ENCODE measurements at places on chromosomes 13 and 19.

DNA sequence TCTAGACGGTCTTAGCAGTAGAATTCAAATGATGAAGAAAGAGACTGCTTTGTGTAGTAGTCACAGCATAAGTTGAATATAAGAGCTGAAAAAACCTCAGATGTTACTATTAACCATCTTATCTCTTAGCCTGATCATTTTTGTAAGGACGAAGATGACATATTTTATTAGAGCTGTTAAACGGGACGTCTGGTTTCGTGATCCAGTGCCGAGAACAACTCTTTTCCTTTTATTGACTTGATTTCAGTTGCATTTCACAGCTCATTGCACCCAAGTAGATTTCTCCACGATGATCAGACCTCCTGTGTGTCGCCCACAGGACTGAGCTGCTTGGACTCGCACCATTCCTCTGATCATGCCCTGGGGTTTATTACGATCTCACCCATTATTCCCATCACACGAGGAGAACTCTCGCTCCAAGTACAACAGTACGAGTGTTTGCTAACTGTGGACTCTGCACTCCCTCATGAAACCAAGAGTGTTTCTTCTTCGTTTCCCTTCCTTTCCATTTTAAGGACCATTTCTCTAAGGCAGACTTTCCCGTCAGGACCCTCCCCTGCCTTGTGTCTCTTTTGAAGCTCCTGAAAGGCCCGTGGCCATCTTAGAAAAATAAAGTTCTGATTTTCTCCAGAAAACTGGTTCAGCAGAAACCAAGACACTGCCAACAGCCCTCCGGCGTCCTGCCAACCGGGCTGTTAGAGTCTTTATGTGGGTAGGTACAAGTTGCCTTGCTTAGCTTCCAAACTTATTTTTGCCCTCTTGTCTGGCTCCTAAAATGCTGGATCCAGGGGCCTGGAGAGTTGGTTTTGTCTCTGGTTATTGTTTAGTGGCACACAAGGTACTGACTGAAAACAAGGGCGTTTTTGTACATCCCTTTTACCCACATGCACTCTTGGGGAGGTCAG is 48.2 kb upstream of the RNF113B start:
- no peak for DNase-seq

DNA sequence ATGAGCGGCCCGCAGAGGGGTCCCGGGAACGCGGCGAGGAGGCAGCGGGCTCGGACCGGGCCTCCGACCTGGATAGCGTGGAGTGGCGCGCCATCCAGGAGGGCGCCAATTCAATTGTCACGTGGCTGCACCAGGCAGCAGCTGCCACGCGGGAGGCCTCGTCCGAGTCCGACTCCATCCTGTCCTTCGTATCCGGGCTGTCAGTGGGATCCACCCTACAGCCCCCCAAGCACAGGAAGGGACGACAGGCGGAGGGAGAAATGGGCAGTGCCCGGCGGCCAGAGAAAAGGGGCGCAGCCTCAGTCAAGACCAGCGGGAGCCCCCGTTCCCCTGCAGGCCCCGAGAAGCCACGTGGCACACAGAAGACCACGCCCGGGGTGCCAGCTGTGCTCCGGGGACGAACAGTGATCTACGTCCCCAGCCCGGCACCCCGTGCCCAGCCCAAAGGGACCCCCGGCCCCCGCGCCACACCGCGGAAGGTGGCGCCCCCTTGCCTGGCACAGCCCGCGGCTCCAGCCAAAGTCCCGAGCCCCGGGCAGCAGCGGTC is 10.7 kb downstream of the C19orf25 start:
- peak; percentile 94 for DNase-seq

DNA sequence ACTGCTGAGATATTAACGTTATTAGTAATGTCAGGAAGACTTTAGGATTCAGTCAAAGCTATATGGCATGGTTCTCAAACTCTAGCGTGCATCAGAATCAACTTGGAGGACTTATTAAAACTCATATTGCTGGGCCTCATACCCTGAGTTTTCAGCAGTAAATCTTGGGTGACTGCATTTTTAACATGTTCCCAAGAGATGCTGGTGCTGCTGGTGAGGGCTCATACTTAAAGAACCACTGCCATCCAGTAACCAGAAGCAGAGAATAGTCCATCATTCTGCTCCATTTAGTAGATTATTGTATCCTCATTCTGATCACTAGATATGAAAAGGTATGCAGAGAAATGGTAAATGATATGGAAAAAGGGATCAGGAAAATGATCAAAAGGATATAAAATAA is 7.9 kb downstream of the GPR12 start:
- no peak for DNase-seq

DNA sequence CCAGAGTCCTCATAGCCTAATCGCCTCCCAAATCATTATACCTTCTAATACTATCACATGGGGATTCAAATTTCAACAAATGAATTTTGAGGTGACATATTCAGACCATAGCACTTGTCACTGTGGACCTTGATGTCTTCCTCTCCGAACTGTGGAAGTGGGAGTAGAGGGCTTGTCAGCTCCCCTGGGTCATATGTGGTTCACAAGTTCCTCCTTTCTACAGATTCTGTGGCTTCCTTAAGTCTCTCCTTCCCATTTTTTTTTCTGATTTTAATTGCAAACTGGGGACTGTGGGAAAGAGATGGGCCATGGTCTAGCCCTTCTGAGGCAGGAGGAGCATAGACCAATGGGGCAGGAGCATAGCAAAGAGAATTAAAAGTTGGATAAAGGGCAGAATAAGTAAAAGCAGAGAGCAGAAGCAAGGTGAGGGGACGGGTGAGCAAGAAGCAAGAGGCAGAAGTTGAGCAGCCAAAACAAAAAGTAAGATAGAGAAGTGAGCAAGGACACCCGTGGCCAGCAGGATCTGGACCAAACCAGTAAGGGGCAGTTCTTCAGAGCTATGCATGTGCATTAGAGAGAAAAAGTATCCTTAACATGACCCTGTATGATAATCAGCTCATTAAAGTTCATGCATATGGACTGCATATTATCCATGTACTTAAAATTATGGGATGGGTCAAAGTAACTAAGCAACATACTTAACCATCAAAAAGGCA is 2.6 kb upstream of the SIGLEC7 start:
- no peak for DNase-seq

GRCh38 chr13:33235078-33235477 is 50.5 kb downstream of the STARD13 start:
- peak; percentile 80 for DNase-seq

- no peak for DNase-seq
These were observed 43.1 kb downstream of the PAN3 start for GRCh38 chr13:28181413-28181812.

GRCh38 chr13:51525567-51526167 is 58.6 kb upstream of the WDFY2 start:
- DNase-seq, result no peak

- DNase-seq, result peak; percentile 78
These were observed 7.9 kb downstream of the UPF1 start for GRCh38 chr19:18839465-18840287.

DNA sequence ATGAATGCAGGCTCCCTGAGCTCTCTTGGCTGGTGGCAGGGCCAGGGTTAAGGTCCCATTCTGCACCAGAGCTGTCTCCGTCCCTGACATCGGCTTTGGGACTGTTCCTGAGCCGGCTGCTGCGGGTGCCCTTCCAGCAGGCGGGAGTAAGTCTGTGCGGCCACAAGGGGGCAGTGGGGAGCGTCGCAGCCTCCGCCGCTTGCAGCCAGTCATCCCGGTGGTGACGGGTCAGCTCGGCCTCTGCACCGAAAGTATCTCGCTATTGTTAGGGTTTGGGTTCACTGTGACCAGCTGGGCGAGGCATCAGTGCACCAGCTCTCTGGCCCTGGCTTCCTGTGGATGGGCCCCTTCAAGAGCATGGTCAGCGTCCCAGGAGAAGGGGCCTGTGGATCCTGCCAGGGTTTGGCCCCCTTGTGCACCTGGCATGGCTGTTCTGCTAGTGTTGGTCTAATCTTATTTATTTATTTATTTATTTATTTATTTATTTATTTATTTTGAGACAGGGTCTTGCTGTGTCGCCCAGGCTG is 15.1 kb downstream of the NDUFB7 start:
- DNase-seq, result peak; percentile 99

DNA sequence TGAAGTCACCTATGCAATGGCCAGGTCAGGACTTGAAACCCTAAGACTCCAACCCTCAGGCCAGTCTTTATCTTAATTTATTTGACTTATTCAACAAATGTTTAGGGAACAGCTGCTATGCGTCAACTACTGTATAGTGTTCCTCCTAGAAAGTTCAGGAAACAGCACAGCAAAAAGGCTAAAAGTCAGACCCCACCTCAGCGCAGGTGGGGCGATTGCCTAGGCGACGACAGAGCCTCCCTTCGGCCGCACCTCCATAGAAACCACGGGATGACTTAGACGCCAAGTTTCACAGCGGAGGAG is 502 bp downstream of the VRK3 start:
- DNase-seq, result no peak

DNA sequence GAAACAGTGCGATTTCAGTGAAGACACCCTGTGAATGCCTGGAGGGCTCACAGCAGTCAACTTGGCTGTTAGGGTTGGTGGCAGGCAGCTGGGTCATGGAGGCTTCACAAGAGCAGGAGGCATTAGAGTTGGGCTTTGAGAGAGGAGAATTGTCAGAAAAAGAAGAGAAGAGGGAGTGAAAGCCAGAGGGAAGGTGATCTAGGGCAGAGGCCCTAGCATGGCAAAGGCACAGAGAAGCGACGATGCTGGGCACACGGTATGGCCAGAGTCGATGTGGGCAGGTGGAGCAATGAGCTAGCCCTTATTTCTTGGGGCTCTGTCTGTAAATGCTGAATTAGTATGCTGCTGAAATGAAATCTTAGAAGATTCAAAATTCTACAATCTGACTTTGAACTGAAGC is 52.6 kb upstream of the OLFM4 start:
- DNase-seq, result no peak

DNA sequence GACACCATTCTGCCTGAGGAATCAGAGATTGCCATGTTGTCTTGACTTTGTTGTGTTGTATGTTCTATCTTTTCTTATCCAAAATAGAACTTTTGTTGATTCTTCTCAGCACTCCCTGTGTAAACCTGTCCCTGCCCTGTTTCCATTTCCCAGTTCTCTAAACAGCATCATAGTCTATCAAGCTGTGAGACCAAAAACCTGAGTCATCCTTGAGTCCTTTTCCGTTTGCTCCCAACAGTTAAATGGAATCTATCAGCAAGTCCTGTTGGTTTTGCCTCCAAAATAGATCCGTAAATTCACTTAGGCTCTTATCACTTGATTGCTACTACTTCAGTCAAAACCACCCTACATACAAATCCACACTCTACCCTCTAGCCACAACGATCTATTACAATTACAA is 667.1 kb downstream of the PCDH9 start:
- DNase-seq, result no peak

DNA sequence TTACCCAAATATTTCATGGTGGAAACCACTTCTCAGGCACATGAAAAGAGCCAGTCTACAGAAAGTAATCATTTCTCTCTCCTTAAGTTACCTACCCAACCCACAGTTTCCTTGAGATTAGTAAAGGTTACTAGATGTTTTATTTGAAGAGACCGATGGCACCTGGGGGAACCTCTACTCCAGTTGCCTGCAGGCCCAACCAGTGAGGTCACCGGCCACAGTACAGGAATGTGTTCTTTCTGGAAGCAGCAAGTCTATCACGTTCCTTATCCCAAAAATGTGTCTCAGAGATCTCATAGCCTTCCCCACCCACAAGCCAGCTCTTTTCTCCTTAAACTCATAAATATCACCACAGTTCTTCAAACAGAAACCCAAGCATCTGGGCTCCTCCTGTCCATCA is 316.1 kb downstream of the COG6 start:
- DNase-seq, result no peak

DNA sequence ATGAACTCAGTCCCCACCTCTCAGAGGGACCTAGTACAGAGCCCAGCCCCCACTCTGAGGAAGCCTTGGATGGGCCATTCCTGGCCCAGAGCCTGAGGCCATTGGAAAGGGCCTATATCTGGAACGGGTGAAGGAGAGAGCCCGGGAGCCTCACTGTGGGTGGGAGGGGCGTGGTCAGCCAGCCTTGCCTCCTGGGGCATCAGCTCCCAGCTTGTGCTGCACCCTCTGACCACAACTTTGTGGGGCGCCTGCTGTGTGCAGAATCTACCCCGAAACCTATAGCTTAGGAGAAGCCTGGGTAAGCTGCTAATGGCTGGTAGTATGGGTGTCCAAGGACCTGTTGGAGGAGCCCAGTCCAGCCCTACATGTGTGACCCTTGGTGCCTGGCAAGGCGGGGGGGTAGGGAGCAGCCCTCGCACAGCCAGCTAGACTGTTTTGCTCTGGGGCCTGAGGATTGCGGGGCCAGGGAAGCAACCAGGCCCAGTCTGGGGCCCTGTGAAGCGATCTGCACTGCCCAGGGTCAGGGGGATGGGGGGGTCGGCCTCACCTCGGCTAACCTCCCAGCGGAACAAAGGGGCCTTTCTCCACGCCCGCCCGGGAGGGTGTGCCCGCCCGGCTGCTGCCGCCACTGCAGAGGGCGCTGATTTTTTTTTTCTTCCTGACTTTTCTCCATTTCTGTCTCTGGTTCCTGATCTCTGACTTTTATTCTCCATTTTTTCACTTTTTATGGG is 42.3 kb downstream of the LYL1 start:
- peak; percentile 91 for DNase-seq

DNA sequence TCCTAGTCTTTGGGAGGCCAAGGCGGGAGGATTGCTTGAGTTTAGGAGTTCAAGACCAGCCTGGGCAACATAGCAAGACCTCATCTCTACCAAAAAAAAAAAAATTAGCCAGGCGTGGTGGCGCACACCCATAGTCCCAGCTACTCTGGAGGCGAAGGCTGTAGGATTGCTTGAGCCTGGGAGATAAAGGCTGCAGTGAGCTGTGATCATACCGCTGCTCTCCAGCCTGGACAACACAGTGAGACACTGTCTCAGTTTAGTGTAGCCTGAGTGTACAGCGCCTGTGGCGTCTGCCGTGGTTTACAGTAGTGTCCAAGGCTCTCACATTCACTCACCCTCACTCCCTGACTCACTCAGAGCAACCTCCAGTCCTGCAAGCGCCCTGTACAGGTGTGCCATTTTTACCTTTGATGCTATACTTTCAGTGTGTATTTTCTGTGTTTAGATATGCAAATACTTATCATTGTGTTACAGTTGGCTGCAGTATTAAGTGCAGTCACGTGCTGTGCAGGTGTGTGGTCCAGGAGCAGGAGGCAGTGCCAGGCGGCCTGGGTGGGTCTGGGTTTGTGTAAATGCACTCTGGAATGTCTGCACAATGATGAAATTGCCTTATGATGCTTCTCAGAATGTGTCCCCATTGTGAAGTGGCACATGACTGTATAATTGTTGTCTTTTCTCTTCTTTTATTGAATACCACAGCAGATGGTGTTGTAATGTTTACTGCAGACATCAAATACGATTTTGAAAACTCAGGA is 36.1 kb upstream of the DCUN1D2 start:
- DNase-seq, result no peak

GRCh38 chr13:78881751-78882150 is 222.8 kb upstream of the OBI1 start:
- DNase-seq, result no peak

Data from osteoblast (primary cell).